Naive thymus-derived CD4-positive, alpha-beta T cell (primary cell): ENCODE measurements at places on chromosomes 13 and 19. TPM values are rescaled to one million over a fixed set of nuclear protein-coding genes. Genes with fewer than 3 reads are reported as not detected.

Gene TMPRSS9
- not detected for total RNA-seq

Gene RFPL4A
- total RNA-seq, result not detected

Gene SRRM5
- 0.69 TPM for total RNA-seq

Gene ATXN8OS
- total RNA-seq, result not detected

Gene DKKL1
- not detected for total RNA-seq

Gene NDUFA11
- total RNA-seq, result 108 TPM

Gene CYP4F2
- total RNA-seq, result not detected

Gene ONECUT3
- total RNA-seq, result not detected in 2 replicates

Gene TSC22D1
- 29.5 TPM for total RNA-seq

DNA sequence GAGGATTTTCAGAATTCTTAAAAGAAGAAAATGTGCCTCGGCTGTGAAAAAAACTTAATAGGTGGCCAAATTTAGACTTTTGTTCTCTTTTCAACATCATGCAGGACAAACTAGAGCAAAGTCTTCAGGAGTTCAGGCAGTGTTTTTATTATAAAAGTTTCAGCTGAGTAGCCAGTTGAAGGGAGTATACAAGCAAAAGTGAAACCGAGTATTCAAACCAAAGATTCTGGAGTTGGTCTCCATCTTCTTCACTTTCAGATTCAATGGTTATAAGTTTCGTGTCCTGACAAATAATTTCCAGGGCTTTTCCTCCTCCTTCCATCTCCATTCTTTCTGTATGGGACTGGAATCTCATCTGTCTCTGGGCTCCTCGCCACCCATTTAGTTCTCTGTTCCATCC, 379.7 kb downstream of the GPC5 start:
- no peaks in the 10 kb centered on the region for H3K4me1 ChIP-seq
- H3K27ac ChIP-seq, result no peak overlapping the region
- no peak for DNase-seq
- H3K36me3 ChIP-seq, result no peaks in the 10 kb centered on the region

- H3K4me3 ChIP-seq, result peak overlapping the region; percentile 53
- H3K4me1 ChIP-seq, result peaks cover 16% of the 10 kb centered on the region
- peak overlapping the region; percentile 54 for H3K27ac ChIP-seq
- peak; percentile 90 for DNase-seq
- H3K27me3 ChIP-seq, result peaks cover 5% of the 10 kb centered on the region
Observed at GRCh38 chr19:48835734-48836088, 580 bp downstream of the HSD17B14 start.

DNA sequence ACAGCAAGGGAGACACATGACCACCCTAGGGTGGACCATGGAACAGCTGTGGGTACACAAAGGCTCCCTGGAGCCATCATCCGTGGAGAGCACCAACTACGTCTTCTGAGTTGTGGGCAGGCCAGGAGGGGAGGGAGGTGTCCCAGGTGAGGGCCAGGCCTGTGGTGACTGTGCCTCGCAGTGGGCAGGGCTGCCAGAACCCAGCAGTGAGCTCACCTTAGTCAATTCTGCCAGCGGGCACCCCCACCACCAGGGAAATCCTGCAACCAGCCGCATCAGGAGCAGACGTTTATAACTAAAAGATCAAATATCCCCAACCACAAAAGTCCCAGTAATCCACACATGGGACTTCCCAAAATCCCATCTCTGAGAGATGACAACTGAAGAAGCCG, 19.6 kb downstream of the ELL start:
- H3K4me1 ChIP-seq, result peaks cover 92% of the 10 kb centered on the region
- no peaks in the 10 kb centered on the region for H3K36me3 ChIP-seq
- H3K27me3 ChIP-seq, result no peaks in the 10 kb centered on the region
- no peak overlapping the region for H3K4me3 ChIP-seq
- DNase-seq, result no peak

GRCh38 chr19:3923912-3924311, 9.0 kb upstream of the NMRK2 start:
- no peak overlapping the region for H3K4me3 ChIP-seq
- H3K4me1 ChIP-seq, result no peaks in the 10 kb centered on the region
- H3K27ac ChIP-seq, result no peak overlapping the region

- no peaks in the 10 kb centered on the region for H3K36me3 ChIP-seq
- DNase-seq, result no peak
- H3K27ac ChIP-seq, result no peak overlapping the region
- H3K27me3 ChIP-seq, result no peaks in the 10 kb centered on the region
Observed at GRCh38 chr13:98783856-98784478, 31.5 kb upstream of the SLC15A1 start.

- peak overlapping the region; percentile 73 for H3K27ac ChIP-seq
- H3K4me1 ChIP-seq, result peaks cover 44% of the 10 kb centered on the region
- no peaks in the 10 kb centered on the region for H3K27me3 ChIP-seq
- DNase-seq, result peak; percentile 75
Observed at GRCh38 chr13:40206241-40207000, 460.0 kb downstream of the FOXO1 start.

DNA sequence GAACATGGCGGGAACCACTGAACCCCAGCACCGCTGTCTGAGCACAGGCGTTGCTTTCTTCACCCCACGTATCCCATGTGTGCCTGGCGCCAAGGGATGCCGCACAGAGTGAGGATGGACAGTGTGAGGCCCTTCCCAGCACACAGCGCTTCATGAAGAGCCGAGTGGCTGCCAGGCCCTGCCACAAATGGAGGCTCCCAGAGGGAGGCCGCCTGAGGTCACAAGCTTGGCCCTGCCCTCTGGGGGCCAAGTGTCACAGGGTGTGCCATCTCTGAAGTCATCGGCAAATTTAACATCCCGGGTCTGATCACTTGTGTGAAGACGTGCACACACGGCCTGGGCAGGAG, 24.4 kb downstream of the MPND start:
- H3K27ac ChIP-seq, result peak overlapping the region; percentile 68
- no peak for DNase-seq
- H3K36me3 ChIP-seq, result peaks cover 5% of the 10 kb centered on the region

DNA sequence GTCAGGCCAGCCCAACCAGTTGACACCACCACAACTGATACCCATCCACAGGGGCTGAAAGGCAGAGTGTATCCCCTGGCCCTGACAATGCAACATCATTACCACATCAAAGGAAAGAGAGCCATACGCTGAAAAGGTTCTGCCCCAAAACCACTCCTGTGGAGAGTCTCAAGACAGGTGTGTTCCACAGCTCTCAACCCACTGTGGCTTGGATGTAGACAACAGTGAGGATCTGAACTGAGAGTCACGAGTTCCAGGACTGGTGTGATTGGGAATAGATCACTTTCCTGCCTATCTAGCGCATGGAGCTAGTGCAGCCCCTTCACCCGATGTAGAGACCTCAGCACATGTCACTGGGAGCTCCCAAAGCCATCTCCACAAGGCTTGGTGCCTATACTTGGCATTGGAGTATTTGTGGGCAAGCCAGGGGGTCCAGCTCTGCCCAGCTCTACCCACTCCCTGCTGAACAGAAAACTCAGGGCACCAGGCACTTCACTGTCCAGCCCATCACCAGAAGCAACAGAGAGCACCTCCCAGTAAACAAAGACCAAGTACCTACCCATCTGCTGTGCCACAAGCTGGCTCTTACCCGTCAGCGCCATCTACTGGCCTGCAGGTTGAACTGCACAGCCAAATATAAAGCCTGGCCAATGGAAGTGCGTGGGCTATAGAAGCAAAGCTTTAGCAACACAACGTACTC, 579.5 kb downstream of the UQCRFS1 start:
- H3K27ac ChIP-seq, result no peak overlapping the region
- DNase-seq, result no peak
- H3K36me3 ChIP-seq, result no peaks in the 10 kb centered on the region
- H3K4me1 ChIP-seq, result no peaks in the 10 kb centered on the region
- H3K27me3 ChIP-seq, result no peaks in the 10 kb centered on the region

GRCh38 chr19:58513694-58514563, 2.1 kb upstream of the SLC27A5 start:
- peak overlapping the region; percentile 65 for H3K27ac ChIP-seq
- peak overlapping the region; percentile 39 for H3K4me3 ChIP-seq
- peak; percentile 93 for DNase-seq
- H3K27me3 ChIP-seq, result no peaks in the 10 kb centered on the region
- H3K4me1 ChIP-seq, result peaks cover 17% of the 10 kb centered on the region
- peaks cover 22% of the 10 kb centered on the region for H3K36me3 ChIP-seq

DNA sequence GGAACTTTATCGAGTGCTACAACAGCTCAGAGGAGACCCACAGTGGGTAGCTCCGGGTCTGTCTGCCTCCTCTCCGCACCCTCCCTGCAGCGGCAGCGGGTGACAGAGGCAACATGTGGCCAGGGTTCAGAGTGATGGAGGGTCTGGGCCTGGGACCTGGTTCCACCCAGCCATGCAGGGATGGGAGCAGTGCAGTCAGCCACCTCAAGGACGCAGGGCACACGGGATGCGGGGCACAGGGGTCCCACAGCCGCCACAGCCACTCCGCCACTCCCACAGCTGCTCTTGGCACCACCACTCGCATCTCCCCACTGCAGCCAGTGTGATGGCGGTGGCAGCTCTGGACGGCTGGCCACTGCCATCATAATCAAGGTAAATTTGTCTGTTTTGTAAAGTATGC, 892.9 kb downstream of the OLFM4 start:
- H3K4me3 ChIP-seq, result no peak overlapping the region
- no peaks in the 10 kb centered on the region for H3K4me1 ChIP-seq
- H3K27me3 ChIP-seq, result no peaks in the 10 kb centered on the region
- H3K27ac ChIP-seq, result no peak overlapping the region
- no peak for DNase-seq

- no peaks in the 10 kb centered on the region for H3K36me3 ChIP-seq
- no peaks in the 10 kb centered on the region for H3K4me1 ChIP-seq
- DNase-seq, result no peak
- no peak overlapping the region for H3K27ac ChIP-seq
Observed at GRCh38 chr13:73684286-73684685, 449.9 kb downstream of the KLF12 start.

DNA sequence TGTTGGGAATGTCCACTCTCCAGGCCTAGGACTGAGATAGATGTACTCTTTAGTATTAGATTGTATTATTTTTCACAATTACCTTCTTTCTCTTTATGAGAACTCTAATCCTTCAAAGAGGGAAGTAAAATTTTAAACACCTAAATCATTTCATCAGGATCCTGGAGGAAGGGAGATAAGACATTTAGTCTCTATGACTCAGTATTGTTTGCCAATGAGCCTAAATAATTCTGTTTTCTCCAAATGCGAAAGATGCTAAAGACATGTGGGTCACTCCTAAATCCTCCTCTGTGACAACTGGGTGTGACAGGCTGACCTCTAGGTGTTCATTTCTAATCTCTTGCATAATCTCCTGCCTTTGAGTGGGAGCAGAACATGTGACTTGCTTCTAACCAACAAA, 1736.6 kb upstream of the MIR17HG start:
- DNase-seq, result no peak
- no peak overlapping the region for H3K27ac ChIP-seq
- H3K36me3 ChIP-seq, result no peaks in the 10 kb centered on the region
- no peaks in the 10 kb centered on the region for H3K4me1 ChIP-seq

GRCh38 chr13:39485314-39485700, 117.7 kb downstream of the LHFPL6 start:
- H3K36me3 ChIP-seq, result no peaks in the 10 kb centered on the region
- H3K27me3 ChIP-seq, result no peaks in the 10 kb centered on the region
- no peak overlapping the region for H3K27ac ChIP-seq
- no peak overlapping the region for H3K4me3 ChIP-seq
- no peaks in the 10 kb centered on the region for H3K4me1 ChIP-seq

DNA sequence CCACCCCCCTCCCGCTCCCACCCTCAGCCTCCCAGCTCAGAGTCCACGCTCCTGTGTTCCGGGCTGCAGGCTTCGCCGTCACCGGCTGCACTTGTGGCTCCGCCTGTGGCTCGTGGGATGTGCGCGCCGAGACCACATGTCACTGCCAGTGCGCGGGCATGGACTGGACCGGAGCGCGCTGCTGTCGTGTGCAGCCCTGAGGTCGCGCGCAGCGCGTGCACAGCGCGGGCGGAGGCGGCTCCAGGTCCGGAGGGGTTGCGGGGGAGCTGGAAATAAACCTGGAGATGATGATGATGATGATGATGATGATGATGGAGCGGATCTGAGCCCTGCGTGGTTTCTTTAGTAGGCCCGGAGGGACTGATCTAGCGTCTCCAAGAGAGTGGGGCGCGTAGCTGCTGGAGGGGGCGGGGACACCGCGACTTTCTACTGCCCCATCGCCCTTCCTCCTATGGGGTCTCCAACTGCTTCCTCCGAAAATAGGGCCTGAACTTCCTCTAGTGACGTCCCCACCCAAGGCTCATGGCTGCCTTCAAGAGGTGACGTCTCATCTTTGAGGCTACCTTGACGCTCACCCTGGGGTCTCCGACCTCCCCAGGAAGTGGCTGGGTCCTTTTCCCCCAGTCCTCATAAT, 1.4 kb downstream of the RETN start:
- no peaks in the 10 kb centered on the region for H3K27me3 ChIP-seq
- H3K27ac ChIP-seq, result no peak overlapping the region
- peak; percentile 31 for DNase-seq
- peak overlapping the region; percentile 17 for H3K4me3 ChIP-seq

GRCh38 chr19:6738787-6739389, 592 bp upstream of the TRIP10 start:
- H3K36me3 ChIP-seq, result peaks cover 5% of the 10 kb centered on the region
- H3K27me3 ChIP-seq, result no peaks in the 10 kb centered on the region
- H3K27ac ChIP-seq, result peak overlapping the region; percentile 67

DNA sequence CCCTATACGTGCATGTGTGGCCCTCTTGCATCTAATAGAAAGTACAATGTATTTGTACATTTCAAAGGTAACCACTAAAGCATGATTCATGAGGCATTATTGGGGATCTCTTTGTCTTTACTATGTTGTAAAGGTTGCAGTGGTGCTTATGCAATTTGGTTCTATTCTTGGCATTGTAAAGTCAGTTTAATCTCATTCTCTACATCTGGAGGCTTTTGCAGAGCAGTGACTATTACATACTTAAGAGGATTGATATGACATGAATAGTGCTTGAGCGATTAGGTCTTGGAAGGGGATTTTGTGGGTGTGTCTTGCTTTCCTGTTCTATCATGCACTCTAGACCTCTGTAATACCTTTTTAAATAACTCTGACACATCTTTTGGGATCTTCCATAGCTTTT, 610.0 kb downstream of the EFNB2 start:
- H3K27ac ChIP-seq, result no peak overlapping the region
- H3K36me3 ChIP-seq, result no peaks in the 10 kb centered on the region
- no peak for DNase-seq
- H3K4me1 ChIP-seq, result no peaks in the 10 kb centered on the region
